Stimulated activated CD4-positive, alpha-beta T cell treated with anti-CD3 and anti-CD28 coated beads, Interleukin-1b, Interleukin-23, amount 100 ng/mL, for 48 hours (primary cell): ENCODE measurements at places on chromosomes 13 and 19.

DNA sequence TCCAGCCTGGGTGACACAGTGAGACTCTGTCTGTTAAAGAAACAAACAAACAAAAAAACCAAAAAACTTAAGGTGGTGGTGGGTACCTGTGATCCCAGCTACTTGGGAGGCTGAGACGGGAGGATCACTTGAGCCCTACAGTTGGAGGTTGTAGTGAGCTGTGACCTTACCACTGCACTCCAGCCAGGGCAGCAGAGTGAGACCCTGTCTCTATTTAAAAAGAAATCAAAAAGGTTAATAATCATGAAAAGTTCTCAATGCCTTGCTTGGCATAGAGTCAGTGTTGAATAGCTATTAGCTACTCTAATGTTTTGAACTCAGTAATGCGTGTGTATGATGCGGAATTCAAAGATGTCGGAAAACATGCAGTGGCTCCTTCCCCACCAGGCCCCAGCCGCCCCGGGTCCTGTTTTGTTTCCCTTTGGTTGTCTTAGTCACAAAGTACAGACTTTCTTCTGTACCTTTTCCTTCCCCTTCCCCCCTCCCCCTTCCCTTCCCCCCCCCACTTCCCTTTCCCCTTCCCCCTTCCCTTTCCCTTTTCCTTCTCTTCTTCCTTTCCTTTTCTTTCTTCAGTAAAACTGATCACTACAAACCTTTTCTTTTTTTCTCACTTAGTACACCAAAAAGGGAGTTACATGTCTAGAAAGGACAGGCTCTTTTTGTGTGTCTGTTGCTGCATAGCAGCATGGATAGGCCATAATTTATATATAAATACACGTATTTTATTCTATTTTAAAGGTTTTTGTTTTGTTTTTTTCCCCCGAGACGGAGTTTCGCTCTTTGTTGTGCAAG, 35.2 kb downstream of the DNM2 start:
- no peak for DNase-seq

GRCh38 chr19:18846862-18847548, 15.2 kb downstream of the UPF1 start:
- peak; percentile 55 for DNase-seq

DNA sequence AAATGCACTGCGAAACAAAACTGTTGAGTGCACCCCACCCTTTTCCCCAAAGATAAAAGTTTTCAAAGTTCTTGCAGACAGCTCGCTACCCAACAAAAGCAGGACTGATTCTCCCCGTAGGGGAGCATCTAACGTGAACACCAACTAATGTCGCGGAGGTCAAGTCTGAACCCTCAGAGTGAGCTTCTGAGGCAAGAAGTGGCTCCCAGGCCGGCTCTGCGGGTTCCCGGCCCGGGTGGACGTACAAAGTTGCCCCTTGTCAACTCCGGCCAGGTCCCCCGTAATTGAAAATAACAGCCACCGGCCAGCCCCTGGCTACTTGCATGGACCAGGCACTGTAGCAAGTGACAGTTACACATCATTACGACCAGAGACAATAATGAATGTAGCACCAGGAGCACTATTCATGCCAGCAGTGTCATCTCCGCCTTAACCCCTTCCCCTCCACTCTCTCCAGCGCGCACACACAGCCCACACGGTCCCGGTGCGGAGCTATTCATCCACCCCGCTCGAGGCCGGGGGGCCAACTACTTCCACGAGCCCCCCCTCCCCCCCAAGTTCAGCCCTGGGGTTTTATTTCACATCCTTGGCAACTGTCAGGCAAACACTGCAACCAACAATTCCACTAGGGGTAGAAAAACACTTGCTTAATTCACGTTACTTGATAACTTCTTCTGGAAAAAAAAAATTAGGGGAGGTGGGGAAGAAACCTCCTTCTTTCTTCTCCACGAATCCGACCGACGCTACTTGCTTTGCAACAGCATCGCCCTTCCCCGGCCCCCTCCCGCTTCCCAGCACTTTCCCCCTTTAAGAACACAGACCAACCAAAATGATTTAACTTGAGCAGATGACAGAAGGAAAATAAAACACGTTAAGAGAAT, 1.2 kb downstream of the KLF12 start:
- peak; percentile 62 for DNase-seq

DNA sequence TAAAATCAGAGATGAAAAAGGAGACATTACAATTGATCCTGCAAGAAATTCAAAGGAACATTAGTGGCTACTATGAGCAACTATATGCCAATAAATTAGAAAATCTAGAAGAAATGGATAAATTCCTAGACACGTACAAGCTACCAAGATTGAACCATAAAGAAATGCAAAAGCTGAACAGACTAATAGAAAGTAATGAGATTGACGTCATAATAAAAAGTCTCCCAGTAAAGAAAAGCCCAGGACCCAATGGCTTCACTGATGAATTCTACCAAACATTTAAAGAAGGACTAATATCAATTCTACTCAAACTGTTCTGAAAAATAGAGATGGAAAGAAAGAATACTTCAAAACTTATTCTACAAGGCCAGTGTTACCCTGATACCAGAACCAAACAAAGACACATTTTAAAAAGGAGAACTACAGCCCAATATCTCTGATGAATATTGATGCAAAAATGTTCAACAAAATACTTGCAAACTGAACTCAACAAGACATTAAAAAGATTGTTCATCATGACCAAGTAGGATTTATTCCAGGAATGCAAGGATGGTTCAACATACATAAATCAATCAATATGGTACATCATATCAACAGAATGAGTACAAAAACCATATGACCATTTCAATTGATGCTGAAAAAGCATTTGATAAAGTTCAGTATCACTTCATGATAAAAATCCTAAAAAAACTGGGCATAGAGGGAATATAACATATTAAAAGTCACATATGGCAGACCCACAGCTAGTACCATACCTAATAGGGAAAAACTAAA, 35.8 kb downstream of the UQCRFS1 start:
- no peak for DNase-seq

- no peak for DNase-seq
Observed at GRCh38 chr13:41065078-41065477, 3.8 kb downstream of the WBP4 start.

GRCh38 chr13:35765366-35765765, 288.9 kb upstream of the MAB21L1 start:
- no peak for DNase-seq

GRCh38 chr19:48325265-48325910, at the start of gene EMP3:
Gene EMP3, plus strand, starts transcription at chr19:48325552. Its CDS starts 1,293 bp downstream, at chr19:48326845.
- DNase-seq, result peak; percentile 87

DNA sequence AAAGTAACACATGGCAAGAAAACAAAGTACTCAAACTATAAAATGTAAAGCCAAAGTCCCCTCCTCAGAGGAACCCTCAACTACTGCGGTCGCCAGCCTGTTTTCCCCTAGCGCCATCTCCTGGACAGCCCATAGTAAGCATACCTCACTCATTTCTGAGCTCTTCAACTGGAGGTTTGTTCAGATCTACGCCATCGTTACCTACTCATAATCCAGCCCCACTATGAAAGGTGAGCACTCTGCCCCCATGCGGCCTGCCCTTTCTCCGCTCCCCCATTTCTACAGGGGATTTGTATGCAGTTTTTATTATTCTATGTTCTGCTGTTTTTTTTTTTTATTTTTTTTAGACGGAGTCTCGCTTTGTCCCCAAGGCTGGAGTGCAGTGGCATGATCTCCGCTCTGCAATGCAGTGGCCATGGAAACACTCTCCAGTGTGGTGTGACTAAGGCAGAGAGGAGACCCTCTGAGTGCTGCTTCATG, 26.2 kb downstream of the OPA3 start:
- peak; percentile 75 for DNase-seq

- DNase-seq, result peak; percentile 76
Observed at GRCh38 chr13:41470196-41470595, 12.8 kb downstream of the RGCC start.

- no peak for DNase-seq
Observed at GRCh38 chr19:41433171-41433570, 6.0 kb upstream of the B3GNT8 start.

- no peak for DNase-seq
Observed at GRCh38 chr13:51550151-51550550, 34.1 kb upstream of the WDFY2 start.

- peak; percentile 32 for DNase-seq
Observed at GRCh38 chr13:45695198-45695730, 6.9 kb upstream of the CBY2 start.
